ENCODE measurements at places on chromosomes 1 and 21.
A peak's percentile ranks its signal among the peaks of the same experiment; 100 is the strongest.

- no peak for DNase-seq
Observed at GRCh38 chr1:54940042-54940441, 40.4 kb upstream of the TMEM61 start.

GRCh38 chr1:178870944-178871343, at the start of gene ANGPTL1:
Gene ANGPTL1, minus strand, starts transcription at chr1:178871077. Its CDS starts 5,301 bp downstream, at chr1:178865776.
- no peak for DNase-seq

DNA sequence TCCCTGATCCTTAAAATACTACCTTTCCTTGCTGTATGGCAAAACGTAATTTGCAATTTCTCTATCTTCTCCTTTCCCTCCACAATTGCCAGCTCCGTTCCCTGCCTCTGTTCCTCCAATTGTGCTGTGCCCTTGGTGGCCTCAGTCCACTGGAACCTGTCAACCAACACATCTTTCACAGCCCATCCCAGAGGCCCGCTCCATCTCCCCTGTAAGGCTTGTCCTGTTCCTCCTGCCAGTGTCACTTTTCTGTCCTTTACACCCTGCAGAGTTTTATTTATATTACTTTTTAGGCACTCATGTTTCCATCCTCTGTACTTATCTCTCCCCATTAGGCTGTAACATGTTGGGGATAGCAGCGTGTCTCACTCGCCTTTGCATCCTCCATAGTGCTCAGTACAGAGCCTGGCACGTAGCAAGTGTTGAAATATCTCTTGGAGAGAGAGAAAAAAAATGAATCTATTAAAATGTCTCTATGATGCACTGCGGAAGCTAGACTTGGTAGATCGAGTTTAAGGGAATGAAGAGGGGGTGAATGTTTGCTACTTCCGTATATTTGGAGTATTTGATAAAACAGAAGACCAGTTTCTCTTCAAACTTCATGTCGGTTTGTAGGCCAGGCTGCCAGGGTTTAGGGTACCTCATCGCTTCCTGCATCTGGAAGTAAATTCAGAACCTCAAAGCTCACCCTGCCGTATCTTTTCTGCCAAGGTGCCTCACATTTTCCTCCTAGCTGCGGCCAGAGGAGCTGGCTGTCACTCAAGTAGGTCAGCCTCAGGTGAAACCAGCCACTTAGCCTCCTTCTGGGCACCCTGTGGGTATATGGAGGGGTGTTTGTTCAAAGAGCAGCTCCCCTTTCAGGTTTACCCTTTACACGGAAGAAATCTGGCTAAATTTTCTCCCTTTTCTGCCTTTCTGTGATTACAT, 303.8 kb downstream of the TM2D1 start:
- no peak for DNase-seq

DNA sequence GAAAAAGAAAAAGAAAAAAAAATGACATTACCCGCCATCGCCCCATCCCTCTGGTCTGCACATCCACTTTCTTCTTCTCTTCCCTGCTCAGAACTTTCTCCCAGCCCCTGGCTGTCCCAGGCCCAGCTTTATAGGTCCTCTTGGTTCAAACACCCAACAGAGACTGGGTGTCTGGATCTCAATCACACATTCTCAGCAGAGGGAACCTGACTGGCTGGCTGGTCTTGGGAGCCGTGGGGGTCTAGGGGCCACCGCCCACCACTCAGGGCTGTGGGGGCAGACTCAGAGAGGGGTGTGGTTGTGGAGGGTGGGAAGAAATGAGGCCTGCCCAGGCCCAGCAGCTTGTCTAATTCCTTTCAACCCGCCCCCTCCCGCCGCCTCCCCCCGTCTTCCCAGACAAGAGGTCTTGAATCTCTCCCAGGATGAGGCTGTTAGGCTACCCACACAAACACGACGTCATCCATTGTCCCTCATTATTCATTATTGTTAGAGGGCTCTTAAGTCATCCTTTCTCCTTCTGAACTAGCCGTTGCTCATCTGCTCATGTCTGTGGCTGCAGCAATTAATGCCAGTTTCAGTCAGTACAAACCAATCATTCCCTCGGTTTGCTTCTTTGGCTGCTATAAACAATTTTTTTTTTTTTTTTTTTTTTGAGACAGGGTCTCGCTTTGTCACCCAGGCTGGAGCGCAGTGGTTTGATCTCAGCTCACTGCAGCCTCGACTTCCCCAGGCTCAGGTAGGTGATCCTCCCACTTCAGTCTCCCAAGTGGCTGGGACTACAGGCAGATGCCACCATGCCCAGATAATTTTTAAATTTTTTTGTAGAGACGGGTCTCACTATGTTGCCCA, 40.6 kb upstream of the CLIC4 start:
- peak; percentile 41 for DNase-seq

DNA sequence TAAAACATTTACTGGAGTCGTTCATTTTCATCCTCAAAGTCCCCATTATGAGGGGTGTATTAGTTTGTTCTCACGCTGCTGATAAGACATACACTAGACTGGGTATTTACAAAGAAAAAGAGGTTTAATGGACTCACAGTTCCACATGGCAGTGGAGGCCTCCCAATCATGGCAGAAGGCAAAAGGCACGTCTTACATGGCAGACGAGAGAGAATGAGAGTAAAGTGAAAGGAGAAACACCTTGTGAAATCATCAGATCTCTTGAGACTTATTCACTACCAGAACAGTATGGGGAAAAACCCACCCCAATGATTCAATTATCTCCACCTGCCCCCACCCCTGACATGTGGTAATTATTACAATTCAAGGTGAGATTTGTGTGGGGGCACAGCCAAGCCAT, 830.4 kb upstream of the RGS18 start:
- no peak for DNase-seq

DNA sequence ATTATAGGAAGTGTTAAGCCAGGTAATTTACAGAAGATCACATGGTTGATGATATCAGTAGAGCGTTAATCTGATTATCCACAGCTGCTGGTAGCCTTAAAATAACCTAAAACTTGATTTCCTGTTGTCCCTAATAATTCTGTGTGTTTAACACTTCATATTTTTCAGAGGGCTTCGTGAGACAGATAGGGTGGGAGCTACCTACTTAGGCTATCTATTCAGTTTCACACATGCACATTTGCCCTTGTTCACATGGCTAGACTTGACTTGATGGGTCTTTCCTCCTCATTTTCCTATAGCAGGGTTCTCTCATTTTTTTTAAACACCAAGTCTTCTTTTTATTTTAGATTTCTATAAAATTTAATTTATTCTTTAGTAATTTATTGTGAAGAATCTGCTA, 11.0 kb downstream of the BACH1 start:
- no peak for DNase-seq

DNA sequence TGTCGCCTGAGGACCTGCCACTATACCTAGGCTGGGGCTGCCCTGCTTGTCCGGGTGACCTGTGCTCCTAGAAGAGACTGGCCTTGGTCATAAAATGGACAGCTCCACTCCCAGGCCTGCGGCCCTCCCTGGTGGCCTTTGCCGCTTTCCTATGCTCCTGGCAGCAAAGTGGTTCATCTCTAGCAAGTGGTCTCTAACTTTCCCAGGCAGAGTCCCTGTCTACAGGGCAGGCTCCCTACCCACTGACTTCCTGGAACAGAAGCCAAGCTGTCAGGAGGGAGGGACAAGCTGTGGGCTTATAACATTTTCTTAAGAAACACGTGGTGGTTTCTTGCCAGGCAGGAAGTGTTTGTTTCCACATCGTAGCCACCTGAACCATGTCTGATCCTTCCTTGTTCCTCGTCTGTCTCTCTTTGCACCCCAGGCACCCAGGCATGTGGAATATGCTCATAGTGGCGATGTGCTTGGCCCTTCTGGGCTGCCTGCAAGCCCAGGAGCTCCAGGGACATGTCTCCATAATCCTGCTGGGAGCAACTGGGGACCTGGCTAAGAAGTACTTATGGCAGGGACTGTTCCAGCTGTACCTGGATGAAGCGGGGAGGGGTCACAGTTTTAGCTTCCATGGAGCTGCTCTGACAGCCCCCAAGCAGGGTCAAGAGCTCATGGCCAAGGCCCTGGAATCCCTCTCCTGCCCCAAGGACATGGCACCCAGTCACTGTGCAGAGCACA, 10.1 kb downstream of the H6PD start:
- no peak for DNase-seq

Measured in substantia nigra (tissue), 51 donors.